ENCODE measurements at places on chromosomes 1 and 21. TPM values are rescaled to one million over a fixed set of nuclear protein-coding genes. Genes with fewer than 3 reads are reported as not detected.

FCRL1 gene
- total RNA-seq, result 0.84 TPM

MYOM3 gene
- total RNA-seq, result not detected

DNA sequence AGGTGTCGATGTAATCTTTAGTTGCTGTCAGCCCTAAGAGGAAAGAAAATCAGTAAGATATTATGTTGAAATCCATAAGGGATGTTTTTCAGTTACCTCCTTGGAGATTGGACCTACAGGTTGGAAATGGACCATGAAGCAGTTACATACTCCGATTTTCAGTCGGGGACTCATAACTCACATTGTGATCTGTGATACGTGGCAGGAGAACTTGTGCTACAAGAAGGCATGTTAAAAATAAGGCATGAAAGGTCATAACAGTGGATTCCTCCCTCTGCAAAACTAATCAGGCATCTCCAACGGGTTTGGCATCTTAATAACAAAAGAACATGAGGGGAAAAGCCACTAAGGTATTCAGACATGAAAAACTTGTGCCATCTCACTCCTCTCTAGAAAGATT, 111.2 kb upstream of the CACHD1 start:
- no peak overlapping the region for H3K27ac ChIP-seq
- DNase-seq, result no peak
- no peak overlapping the region for H3K4me3 ChIP-seq
- H3K4me1 ChIP-seq, result no peaks in the 10 kb centered on the region

KRTAP13-2 gene
- total RNA-seq, result not detected

- no peak overlapping the region for H3K4me3 ChIP-seq
- H3K4me1 ChIP-seq, result peaks cover 10% of the 10 kb centered on the region
- DNase-seq, result no peak
- H3K27me3 ChIP-seq, result no peaks in the 10 kb centered on the region
These were observed 3.8 kb downstream of the ACBD6 start for GRCh38 chr1:180498594-180498993.

HSD3B1 gene
- not detected for total RNA-seq

DNA sequence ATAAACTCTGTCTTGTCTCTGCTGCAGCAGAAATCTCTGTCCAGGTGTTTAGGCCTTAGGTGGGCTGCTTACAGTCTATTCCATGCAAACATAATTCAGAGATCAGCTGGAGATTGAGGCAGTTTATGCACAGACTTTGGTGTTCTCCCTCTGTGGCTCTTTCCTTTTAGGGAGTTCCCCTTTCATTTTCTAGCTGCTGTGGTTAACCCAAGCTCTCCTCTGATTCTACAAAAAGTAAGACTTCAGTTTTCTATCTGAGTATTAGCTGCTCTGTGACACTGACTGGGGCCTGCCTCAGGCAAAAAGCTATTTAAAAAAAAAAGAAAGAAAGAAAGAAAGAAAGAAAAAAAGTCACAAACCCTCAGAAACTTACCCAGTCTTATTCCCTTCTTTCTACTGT, 211.1 kb downstream of the CAMTA1 start:
- H3K27me3 ChIP-seq, result no peaks in the 10 kb centered on the region
- no peaks in the 10 kb centered on the region for H3K36me3 ChIP-seq
- no peaks in the 10 kb centered on the region for H3K4me1 ChIP-seq
- no peak for DNase-seq
- H3K27ac ChIP-seq, result no peak overlapping the region

GRCh38 chr1:223208164-223209076, 65.4 kb upstream of the TLR5 start:
- no peaks in the 10 kb centered on the region for H3K27me3 ChIP-seq
- no peak overlapping the region for H3K4me3 ChIP-seq
- DNase-seq, result no peak
- no peaks in the 10 kb centered on the region for H3K36me3 ChIP-seq
- no peaks in the 10 kb centered on the region for H3K4me1 ChIP-seq

Data from naive thymus-derived CD4-positive, alpha-beta T cell (primary cell).